SK-N-SH (cell line): ENCODE measurements at places on chromosomes 7 and 10. TPM values are rescaled to one million over a fixed set of nuclear protein-coding genes. Genes with fewer than 3 reads are reported as not detected.

PVRIG gene
- polyA plus RNA-seq = not detected in 2 replicates

UBTD1 gene
- 37.9 and 38.8 TPM in 2 replicates for polyA plus RNA-seq

MAPK8 gene
- polyA plus RNA-seq = 26.4 and 33.6 TPM in 2 replicates

MCM10 gene
- polyA plus RNA-seq = 5.1 and 5.5 TPM in 2 replicates

COL17A1 gene
- polyA plus RNA-seq = 0.06 and 0.12 TPM in 2 replicates

- DNase-seq = no peak
Observed at GRCh38 chr7:116583653-116584052, 58.8 kb downstream of the CAV1 start.

DNA sequence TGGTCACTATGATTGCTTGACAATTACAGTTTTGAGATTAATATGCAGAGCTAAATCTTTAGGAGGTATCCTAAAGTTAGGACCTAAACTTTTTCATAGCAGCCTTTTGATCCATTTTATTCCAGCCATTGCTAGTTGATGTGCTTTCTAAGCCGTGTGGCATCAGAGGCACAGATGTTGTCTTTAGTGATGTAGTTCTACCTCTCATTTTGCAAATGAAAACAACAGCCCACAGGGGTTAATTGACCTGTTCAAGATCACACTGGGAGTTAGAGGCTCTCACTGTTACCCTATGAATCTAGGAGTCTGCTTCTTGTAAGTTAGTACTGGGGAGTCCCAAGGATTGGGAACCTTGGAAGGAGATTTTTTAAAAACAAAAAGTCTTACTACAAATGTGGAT is 10.6 kb downstream of the AUTS2 start:
- DNase-seq = no peak

DNA sequence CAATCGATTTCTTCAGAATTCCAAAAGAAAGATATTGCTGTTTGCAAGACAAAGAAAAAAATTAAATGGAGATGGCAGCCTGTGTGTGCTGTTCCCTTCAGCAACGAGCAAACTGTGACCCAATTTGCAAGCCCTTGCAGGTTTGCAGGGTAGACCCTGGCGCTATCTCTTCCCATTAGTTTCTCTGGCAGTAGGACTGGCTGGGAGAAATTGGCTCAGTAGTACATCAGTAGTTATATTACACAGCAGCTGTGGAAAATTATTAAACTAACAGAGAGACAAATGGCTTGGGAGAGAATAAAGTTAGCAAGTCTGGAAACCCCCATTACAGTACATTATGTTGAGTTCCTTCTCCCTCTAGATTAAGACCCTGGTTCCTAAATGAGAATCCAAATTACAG is 116.4 kb upstream of the ITGB1 start:
- DNase-seq = no peak

DNA sequence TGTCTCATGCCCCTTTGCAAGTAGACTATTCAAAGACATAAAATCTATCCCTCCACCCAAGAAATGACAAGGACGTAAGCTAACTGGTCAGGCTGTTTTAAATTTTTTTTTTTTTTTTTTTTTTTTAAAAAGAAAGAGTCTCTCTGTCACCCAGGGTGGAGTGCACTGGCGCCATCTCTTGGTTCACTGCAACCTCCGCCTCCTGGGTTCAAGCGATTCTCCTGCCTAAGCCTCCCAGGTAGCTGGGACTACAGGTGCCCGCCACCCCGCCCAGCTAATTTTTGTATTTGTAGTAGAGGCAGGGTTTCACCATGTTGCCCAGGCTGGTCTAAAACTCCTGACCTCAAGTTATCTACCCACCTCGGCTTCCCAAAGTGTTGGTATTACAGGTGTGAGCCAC is 11.2 kb downstream of the TRA2A start:
- no peak for DNase-seq

GRCh38 chr10:95785317-95785716 is 29.4 kb downstream of the ENTPD1 start:
- no peak for DNase-seq
